ENCODE measurements at places on chromosomes 1 and 21. TPM values are rescaled to one million over a fixed set of nuclear protein-coding genes. Genes with fewer than 3 reads are reported as not detected.
A peak's percentile ranks its signal among the peaks of the same experiment; 100 is the strongest.

The DEDD gene
- 18.8 TPM for total RNA-seq

- DNase-seq = no peak
These were observed 110.7 kb downstream of the SLC25A24 start for GRCh38 chr1:108089477-108089876.

The CFHR4 gene
- not detected for total RNA-seq

- peak; percentile 14 for DNase-seq
These were observed 1760.3 kb downstream of the NCAM2 start for GRCh38 chr21:22758478-22758877.

The XCL2 gene
- total RNA-seq = not detected

GRCh38 chr1:210883821-210884220 lies 250.1 kb downstream of the KCNH1 start:
- no peak for DNase-seq

DNA sequence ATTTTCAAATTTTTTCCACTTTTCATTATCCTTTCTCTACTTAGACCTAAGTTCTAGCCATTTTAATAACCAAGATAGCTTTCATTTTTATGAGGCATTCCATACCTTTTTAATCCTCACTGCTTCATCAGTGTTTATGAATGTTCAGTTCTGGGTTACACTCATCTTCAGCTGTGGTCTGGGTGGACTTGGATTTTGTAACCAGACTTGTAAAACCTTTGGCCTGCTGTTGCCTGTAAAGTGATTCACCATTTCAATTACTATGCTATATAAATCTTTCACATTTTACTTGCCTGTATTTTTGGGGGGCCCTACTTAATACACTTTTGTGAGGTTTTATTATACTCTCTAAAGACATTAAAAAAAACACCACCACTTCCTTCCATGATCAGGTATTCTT lies 46.2 kb downstream of the USP25 start:
- DNase-seq = no peak

DNA sequence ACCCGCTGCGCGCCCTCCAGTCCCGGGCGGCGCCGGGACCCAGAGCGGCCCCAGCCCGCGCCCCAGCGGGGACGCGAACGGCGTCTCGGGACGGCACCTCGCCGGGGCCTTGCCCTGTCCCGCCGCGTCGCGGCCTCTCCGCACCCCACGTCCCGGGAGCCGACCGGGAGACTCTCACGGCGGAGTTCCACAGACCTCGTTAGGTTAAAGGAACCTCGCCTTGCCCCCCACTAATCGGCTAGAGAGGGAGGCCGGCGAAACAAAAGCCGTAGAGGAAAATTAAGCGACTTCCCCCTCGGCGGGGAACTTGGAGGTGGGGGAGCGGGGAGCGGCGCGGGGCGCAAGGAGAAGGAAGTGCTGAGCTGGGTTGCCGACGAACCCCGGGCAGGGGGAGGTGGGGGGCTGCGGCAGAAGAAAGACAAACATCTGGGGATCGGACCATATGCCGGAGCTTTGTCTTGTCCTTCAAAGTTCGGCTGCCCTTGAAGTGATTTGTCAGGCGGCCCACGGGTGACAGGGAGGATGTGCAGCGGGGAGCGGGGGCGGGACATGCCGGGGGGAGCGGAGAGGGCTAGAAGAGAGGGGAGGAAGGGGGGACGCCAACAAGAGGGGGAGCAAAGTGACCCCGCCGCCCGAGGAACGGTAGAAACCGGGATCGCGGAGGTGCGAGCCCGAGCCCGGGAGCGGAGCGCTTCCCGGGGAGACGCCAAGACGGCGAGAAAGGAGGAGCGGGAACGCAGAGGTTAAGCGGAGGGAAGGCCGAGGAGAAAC lies 120.0 kb upstream of the RRP15 start:
- peak; percentile 33 for DNase-seq

GRCh38 chr1:99532276-99532580 lies 113.7 kb upstream of the PALMD start:
- DNase-seq = no peak

GRCh38 chr1:86018283-86018923 lies 138.2 kb downstream of the COL24A1 start:
- peak; percentile 55 for DNase-seq

DNA sequence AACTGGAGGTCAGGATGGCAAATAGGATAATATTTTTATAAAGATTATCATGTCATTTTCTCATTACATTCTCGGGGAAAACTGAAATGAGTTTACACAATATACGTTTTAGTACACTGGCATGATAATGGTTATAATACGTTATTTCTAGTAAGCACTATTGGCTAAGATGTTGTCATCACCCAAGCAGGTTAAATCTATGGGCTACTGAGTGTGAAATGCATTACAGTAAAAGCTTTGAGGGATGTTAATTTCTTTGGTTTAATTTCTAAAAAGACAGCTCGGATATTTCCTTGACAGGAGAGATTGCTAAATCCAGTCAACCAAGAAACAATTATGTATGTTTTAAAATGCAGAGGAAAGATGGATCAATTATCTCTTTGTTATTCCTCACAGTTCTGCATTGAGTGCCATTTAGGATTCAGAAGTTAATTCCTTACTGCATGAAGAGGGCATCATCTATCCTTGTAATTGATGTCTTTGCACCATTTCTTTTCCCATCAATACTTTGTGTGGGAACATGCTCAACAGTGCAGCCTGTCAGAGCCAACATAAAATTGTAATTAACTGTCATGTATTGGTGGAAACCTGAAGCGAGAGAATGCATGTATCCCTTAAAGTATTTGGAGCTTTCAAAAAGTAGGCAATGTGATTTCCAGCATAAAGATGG lies 222.4 kb upstream of the ZP4 start:
- DNase-seq = no peak

The TBCE gene
- 29.4 TPM for total RNA-seq

The ADCY10 gene
- total RNA-seq = not detected

DNA sequence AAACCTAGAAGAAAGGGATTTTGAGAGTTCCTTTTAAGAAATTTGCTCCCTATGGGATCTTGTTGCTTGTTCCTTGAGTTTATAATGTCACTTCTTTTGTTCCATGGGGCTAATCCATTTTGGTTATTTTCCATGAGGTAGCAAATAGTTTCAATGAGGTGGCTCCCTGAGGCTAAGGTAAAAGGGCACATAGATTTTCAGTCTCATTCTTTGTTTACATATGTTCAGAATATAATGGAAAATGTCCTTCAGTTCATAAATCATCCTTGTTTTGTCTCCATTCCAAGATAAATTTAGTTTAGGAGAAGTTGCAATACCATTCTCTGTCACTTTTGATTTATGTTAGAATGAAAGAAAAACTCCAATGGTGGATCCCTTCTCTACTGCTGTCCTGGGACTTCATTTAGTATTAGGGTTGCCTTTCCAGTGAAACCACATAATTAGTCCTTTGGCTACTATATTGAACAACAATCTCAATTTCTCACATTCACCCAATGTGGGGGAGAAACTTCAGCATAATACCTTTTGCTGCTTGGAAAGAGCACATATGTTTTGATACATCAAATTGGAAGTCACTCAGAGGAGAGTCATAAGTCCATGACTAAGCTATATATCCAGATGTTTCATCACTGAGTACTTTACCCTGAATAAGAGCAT lies 80.9 kb upstream of the ADAMTS5 start:
- DNase-seq = no peak

GRCh38 chr1:243708210-243708609 lies 141.8 kb downstream of the AKT3 start:
- peak; percentile 13 for DNase-seq

GRCh38 chr1:225700889-225701465 lies 48.1 kb upstream of the ENAH start:
- peak; percentile 26 for DNase-seq

GRCh38 chr1:55947446-55947845 lies 631.9 kb downstream of the PLPP3 start:
- DNase-seq = no peak

GRCh38 chr1:29960876-29961275 lies 724.6 kb downstream of the PTPRU start:
- no peak for DNase-seq

- peak; percentile 88 for DNase-seq
These were observed 65.5 kb upstream of the CR1L start for GRCh38 chr1:207579436-207579799.

The OLIG2 gene
- total RNA-seq = 25.8 TPM

DNA sequence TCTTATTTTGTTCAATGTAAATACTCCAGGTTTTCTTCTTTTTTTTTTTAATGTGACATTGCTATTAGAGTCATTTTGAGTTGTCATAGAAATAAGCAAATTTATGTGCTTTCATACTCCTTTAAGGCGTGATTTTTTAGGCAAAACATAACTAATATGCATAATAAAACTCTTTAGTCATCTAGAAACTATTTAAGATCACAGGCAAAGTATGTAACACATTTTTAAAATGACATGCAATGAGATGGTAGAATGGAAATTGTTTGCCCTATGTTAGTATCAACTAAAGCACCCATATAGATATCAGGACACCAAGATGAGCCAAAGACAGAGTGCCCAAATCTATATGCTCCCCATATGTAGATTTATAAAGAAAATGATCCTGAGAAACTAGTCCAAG lies 41.5 kb upstream of the SGIP1 start:
- no peak for DNase-seq

GRCh38 chr21:34905218-34905537 lies 143.9 kb downstream of the RUNX1 start:
- DNase-seq = no peak

The ACADM gene
- 65.8 TPM for total RNA-seq

DNA sequence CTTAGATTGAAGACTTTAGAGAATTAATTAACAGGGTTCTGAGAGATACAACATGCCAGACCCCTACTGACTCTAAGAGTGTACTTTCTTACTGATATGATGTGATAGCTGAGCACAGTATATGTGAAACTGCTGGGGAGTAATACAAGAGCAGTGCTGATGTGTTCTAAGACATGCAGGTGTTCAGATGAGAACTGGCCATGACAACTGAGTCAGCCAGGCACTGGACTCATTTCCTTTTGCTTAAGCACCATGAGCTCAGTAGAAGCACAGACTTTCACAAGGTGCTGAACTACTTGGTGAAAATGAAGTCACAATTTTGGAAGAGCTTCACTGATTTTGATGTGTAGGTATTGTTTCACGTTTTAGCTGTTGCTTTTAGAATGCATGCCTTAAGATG lies 15.9 kb upstream of the POGZ start:
- no peak for DNase-seq

DNA sequence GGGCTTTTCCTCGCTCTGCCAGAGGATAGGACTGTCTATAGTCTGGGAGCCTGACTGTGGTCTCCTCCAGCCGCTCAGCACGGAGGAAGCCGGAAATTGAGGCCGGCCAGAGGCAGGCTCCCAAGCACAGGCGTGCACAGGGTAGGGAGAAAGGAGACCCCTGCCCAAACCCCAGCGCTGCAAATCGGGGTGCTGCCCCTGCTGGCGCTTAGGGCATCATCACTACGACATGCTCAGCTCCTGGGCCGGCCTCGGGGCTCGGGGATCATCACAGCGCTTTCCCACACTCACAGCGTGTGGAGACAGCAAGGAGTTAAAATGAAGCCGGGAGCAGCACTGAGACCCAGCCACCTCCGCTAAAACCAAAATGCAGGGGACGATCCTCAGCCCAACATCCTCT lies 62.8 kb upstream of the ARHGEF16 start:
- no peak for DNase-seq

- no peak for DNase-seq
These were observed 28.6 kb upstream of the IFNAR1 start for GRCh38 chr21:33296156-33296555.

The VASH2 gene
- 0.69 TPM for total RNA-seq

The SLC44A5 gene
- not detected for total RNA-seq

- DNase-seq = peak; percentile 44
These were observed 4.6 kb downstream of the NBL1 start for GRCh38 chr1:19648689-19649088.
